Effector CD8-positive, alpha-beta T cell (primary cell): ENCODE measurements at places on chromosomes 4 and X.

DNA sequence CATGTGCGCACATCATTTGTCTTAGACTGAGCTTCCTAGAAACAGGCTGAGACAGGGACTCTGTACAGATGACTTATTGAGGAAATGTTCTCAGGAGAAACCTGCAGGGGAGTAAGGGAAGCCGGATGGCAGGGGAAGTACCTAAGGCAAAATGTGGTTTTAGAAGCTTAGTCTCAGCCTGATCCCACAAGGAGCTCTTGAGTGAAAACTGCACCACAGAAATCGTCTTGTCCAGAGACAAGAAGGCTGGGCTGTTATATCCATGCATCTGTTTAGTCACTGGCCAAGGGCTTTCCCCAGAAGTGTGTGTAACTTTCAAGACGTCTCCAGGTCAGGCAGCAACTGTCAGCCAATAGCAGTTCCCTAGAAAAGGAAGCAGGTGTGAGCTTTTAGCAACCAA lies 86.0 kb downstream of the FUNDC1 start:
- DNase-seq, result no peak

DNA sequence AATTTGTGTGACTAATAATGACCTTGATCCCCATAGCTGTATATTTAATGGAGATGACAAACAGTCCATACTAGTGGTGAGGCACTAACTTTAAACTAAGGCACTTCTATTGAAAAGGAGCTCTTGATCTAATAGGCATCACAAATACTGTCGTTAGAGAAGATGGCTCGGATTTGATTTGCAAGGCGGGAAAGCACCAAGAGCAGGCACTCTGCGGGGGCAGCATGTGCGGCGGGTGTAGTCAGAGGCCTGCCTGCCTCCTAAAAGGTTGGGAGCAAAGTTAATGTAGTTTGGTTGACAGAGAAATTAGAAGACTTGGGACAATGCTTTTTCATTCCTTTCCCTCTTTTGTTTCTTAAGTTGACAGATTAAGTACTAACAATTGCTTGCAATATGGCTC lies 278.8 kb downstream of the CFAP299 start:
- DNase-seq, result no peak

DNA sequence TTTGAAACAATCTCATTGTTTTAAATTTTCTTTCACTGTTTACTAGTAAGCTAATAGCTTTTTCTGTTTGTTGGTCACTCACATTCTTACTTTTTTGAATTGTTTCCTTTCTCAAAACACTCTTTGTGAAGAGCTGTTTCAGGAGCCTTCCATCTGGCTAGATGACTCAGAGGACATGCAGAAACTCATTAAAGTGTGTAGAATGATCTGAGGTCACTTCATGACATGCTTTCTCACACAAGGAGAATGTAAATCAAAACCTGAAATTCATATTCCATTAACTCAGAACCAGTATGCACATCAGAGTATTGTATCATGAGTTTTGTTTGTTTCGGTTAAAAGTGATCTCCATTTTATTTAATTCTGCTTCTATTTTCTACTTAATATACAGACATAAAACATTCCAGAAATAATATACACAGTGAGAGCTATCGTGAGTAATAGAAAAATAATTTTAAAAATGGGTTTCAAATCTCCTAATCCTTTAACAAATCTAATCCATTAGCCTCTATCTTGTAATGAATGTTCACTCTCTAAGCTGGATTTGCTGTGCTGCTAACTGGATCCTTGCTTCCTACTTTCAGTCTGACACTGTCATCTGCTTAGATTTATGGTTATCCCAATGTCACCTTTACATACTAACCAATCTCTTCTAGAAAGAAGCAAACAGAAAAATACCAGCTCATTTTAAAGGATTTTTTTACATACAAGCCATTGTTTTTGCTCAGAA lies 449.6 kb downstream of the FSTL5 start:
- DNase-seq, result no peak

DNA sequence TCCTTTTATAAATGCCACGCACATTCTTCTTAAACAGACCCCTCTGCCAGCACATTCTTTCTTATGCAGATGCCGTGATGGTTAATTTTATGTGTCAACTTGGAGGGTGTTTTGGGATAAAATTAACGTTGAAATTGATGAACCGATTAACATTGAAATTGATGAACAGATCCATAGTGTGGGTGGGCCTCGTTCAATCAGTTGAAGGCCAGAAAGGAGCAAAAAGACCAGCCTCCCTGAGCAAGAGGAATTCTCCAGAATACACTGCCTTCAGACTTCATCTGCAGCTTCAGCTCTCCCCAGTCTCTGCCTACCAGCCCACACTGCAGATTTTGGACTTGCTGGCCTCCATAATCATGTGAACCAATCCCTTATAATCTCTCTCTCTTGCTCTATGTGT lies 233.6 kb upstream of the BCOR start:
- no peak for DNase-seq
